ENCODE measurements at places on chromosomes 7 and 10.

GRCh38 chr10:19480353-19480752 lies 335.9 kb upstream of the PLXDC2 start:
- DNase-seq, result no peak

- no peak for DNase-seq
Measured at GRCh38 chr10:93951905-93952304, 41.8 kb upstream of the PLCE1 start.

DNA sequence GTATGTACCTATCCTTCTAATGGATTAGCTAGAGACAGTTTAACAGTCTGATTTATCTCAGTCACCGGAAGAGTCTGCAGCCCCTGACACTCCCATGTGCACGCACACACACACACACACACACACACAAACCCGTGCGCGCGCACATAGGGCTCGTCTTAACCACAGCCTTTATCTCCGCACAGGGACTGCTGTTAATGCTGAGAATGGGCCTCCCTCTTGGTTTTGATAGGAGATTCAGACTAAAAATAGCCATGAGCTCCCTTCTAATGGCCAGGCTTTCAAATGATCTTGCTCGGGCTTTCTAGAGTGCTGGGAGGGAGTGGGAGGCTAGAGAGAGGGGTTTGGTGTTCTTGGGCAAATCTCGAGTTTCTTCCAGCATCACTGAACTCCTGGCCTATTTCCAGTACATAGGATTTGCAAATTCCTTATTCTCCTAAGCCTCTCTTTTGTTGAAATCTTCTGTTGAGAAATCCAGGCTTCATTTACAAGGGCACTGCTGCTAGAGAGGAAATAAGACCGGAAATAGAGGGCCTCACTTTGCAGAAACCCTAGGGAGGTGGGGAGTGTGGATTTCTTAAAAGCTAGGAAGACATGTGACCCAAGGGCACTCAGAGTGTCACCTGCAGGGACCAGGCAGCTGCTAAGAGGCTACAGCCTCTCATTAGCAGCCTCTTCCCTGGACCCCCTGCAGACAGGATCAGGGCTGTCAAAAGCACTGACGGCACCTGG lies 2.4 kb downstream of the TMEM72 start:
- peak; percentile 27 for DNase-seq

DNA sequence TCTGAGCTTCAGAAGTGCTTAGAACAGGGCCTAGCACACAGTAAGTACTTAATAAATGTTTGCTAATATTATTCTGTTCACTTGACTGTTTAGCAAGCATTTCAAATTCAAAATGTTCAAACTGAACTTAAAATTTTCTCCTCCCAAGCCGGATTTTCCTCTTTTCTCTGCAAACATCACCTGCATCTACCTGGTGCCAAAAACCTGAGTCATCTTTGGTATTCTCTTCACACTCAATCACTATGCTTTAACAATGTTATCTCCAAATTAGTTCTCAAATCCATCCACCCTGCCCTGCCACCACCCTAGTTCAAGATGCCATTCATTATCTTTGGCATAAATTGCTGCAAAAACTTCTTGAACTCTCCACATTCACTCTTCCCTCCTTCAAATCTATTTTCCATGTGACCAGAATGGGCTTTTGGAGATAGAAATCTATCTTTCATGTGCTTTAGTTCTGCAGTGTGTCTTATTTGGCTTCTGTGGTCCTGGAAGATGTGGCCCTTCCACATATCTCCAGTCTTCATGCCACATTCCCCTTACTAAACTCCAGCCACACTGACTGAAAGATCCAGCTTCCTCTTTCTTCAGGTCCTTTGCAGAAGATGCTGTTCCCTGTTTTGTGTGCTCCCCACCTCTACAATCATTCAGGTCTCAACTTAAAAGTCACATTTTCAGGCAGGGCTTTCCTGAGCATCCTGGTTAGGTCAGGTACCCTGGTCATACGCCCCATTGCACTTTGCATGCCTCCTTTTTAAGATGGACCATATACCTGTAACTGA lies 2.0 kb downstream of the GGCT start:
- no peak for DNase-seq

All from activated CD4-positive, alpha-beta T cell treated with anti-CD3 and anti-CD28 coated beads, Interleukin-2, amount 10 ng/mL, durations not matched to agents 7 days and 5 days (primary cell).